Substantia nigra (tissue), 51 donors: ENCODE measurements at places on chromosomes 13 and 19.

GRCh38 chr19:40745402-40745780, 4.9 kb downstream of the ACTMAP start:
- no peak for DNase-seq

DNA sequence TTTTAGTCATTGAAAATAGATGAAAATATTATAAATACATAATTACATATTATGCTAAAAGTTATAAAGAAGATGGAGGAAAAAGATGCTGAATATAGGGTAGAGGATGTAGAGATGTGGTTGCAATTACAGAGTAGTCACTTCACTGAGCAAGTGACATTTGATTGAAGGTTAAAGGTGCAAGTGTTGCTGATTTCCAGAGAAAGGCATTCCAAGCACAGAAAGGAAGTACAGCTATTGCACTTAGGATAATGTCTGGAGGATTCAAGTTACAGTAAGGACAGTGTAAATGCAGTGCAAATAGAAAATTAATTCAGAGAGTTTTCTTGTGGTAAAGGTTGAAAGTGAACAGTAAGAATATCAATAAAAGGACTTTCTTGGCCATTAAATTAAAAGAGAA, 1721.8 kb downstream of the PCDH9 start:
- no peak for DNase-seq

GRCh38 chr13:71605744-71606143, 261.3 kb downstream of the DACH1 start:
- DNase-seq = no peak

- no peak for DNase-seq
Observed at GRCh38 chr13:21336609-21337349, 122.3 kb downstream of the ZDHHC20 start.

GRCh38 chr13:72437458-72437857, 290.0 kb downstream of the MZT1 start:
- no peak for DNase-seq

- no peak for DNase-seq
Observed at GRCh38 chr13:48258430-48258829, 25.4 kb downstream of the ITM2B start.

GRCh38 chr13:59274958-59275727, 888.6 kb downstream of the DIAPH3 start:
- no peak for DNase-seq

- no peak for DNase-seq
Observed at GRCh38 chr13:38697628-38698333, 10.9 kb downstream of the FREM2 start.

- no peak for DNase-seq
Observed at GRCh38 chr19:33316541-33317264, 14.4 kb upstream of the CEBPA start.

GRCh38 chr19:32131005-32131404, 214.4 kb upstream of the ZNF507 start:
- DNase-seq = no peak

GRCh38 chr13:93776936-93777335, 550.3 kb downstream of the GPC6 start:
- no peak for DNase-seq

DNA sequence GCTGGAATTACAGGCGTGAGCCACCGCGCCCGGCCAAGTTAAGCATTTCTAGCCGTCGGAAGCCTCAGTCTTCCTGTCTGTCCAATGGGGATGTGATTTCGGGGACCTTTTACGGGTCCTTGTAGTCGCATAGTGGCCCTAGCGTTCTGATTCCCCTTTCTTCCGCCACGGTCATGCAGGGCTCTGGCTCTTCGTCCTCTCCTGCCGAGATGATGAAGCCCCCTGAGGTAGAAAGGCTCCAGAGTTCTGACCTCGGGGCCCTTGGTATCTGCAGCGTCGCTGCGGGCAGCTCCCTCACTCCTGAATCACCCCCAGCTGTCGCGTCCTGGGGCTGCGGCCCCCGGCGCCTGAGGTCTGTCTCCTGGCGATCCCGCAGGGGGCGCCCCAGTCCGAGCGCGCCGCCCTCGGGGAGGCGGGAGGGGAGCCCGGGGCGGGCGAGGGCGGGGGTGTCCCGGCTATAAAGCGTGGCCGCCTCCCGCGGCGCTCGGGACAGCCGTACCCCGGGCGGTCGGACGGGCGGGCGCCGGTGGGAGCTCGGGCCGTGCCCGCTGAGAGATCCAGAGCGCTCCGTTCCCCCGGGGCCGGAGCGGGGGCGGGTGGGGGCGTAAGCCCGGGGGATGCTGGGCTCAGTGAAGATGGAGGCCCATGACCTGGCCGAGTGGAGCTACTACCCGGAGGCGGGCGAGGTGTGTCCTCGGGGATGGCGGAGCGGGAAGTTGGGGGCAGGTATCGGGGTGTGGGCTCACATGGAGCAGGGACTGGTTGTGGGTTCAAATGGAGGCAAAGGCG, at the start of gene FOXA3:
Gene FOXA3, plus strand, starts transcription at position 487 of the 789 bp plus-strand sequence. Its CDS starts 131 bp downstream, at position 618.
- no peak for DNase-seq

DNA sequence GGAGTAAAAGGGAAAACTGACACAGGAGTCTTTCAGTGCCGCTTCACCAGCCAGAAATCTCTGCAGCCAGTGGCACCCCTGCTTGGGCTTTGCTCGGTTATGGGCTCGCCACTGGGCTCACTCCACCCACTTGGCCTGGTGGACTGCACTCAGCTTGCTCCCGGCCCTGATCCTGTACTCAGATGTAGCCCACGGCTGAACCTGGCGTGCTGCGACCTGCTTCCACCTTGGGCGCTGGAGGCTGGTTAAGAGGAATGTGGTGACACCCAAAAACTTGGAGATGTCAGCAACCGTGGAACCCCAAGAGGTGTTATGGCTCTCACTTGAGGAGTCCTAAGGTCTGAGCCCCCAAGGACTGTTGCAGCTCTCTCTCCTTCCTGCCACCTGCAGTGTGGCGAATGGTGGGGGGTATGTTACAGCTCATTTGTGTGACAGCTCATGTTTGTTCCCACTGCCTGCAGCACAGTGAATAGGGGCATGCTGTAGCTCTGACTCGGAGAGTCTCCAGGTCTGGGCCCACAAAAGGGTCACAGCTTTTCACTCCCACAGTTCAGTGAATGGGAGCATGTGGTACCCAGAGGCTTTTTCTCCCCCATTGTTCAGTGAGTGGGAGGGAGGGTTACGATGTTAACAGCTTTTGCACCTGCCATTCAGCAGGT, 1124.5 kb upstream of the ATXN8OS start:
- no peak for DNase-seq

DNA sequence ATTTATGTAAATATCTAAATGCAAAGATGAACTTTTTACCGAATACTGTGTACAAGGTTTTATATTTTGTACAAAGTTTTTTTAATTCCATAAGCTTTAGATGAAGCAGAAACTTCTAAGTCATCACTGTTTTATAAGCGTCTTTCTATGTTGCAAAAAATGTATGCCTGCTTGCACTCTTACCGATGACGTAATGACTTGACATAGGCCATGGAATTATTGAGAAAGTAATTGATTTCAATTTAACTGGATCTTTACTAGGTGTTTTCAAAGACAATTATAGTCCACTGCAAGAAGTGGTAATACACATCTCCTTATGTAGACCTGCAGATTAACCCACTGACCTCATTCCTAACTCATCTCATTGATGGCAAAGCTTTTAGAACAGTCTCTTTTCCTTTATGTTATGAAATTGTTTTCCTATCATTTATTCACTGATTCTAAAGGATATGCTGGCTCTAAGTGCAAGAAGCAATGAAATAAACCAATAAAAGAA, 10.4 kb downstream of the DACH1 start:
- no peak for DNase-seq

DNA sequence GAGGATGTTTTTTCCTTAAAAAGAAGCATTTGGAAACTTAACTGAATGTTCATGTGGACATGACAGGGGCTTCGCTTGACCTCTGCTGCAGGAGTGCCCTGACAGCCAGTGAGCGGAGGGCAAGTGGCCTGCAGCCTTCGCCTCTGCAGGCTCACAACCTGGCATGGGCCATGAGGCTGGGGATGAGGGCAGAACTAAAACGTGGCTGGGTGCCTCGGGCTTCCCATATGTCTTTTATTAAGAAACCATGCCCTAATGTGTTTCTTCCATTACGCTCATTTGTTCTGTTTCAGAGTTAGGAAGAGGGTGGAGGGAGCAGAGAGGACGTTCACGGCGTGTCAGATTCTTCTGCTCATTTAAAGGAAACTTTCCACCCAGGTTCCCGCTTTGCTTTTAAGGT, 2.9 kb downstream of the ARHGEF7 start:
- DNase-seq = no peak
